Spleen (tissue), 13 donors: ENCODE measurements at places on chromosomes 5 and 9. TPM values are rescaled to one million over a fixed set of nuclear protein-coding genes. Genes with fewer than 3 reads are reported as not detected.

NUDT12 gene
- 5.0 TPM for polyA plus RNA-seq

PCDHAC2 gene
- 0.26 TPM for polyA plus RNA-seq

PCDHGA4 gene
- polyA plus RNA-seq = 0.16 TPM

AMBP gene
- polyA plus RNA-seq = not detected

GPRIN1 gene
- polyA plus RNA-seq = 0.48 TPM

PFN3 gene
- not detected for polyA plus RNA-seq

NTNG2 gene
- polyA plus RNA-seq = 0.44 TPM

ADGRD2 gene
- polyA plus RNA-seq = not detected

PTGR1 gene
- 4.1 TPM for polyA plus RNA-seq

DRD1 gene
- 0.05 TPM for polyA plus RNA-seq

NPDC1 gene
- polyA plus RNA-seq = 256 TPM

IL5 gene
- not detected for polyA plus RNA-seq

CARD6 gene
- polyA plus RNA-seq = 10.3 TPM

PTGS1 gene
- 5.9 TPM for polyA plus RNA-seq

NR4A3 gene
- polyA plus RNA-seq = 1.1 TPM

RANBP3L gene
- polyA plus RNA-seq = 0.10 TPM

MTAP gene
- 11.9 TPM for polyA plus RNA-seq

FBXW2 gene
- polyA plus RNA-seq = 8.7 TPM

BTNL8 gene
- polyA plus RNA-seq = 0.42 TPM

KLF4 gene
- 34.4 TPM for polyA plus RNA-seq

SOHLH1 gene
- polyA plus RNA-seq = not detected

ECSCR gene
- polyA plus RNA-seq = 14.1 TPM

PCDHB4 gene
- polyA plus RNA-seq = 0.09 TPM

SLC26A2 gene
- polyA plus RNA-seq = 2.0 TPM

SPATA31E1 gene
- not detected for polyA plus RNA-seq

COX7C gene
- polyA plus RNA-seq = 1,171 TPM

RBM27 gene
- polyA plus RNA-seq = 7.7 TPM

ORM2 gene
- polyA plus RNA-seq = 0.13 TPM

CD274 gene
- polyA plus RNA-seq = 1.8 TPM

CCNI2 gene
- polyA plus RNA-seq = 0.32 TPM

SLC6A19 gene
- not detected for polyA plus RNA-seq

DBH gene
- 0.16 TPM for polyA plus RNA-seq

IL7R gene
- 21.8 TPM for polyA plus RNA-seq

PSAT1 gene
- 8.6 TPM for polyA plus RNA-seq

IFNA6 gene
- not detected for polyA plus RNA-seq

IFNA2 gene
- not detected for polyA plus RNA-seq

SEMA6A gene
- polyA plus RNA-seq = 1.5 TPM

ACOT12 gene
- polyA plus RNA-seq = 0.03 TPM

FBP2 gene
- not detected for polyA plus RNA-seq

MLANA gene
- polyA plus RNA-seq = not detected

PCDHGA1 gene
- polyA plus RNA-seq = 0.04 TPM

GFI1B gene
- polyA plus RNA-seq = 0.20 TPM

CDC20B gene
- not detected for polyA plus RNA-seq

TXN gene
- polyA plus RNA-seq = 192 TPM

SNCAIP gene
- 5.4 TPM for polyA plus RNA-seq

PROB1 gene
- 0.99 TPM for polyA plus RNA-seq

SLC27A6 gene
- polyA plus RNA-seq = 1.2 TPM

SPINK6 gene
- polyA plus RNA-seq = not detected

TPPP gene
- 0.41 TPM for polyA plus RNA-seq
